ENCODE measurements at places on chromosomes 2 and 18. TPM values are rescaled to one million over a fixed set of nuclear protein-coding genes. Genes with fewer than 3 reads are reported as not detected.

- H3K4me1 ChIP-seq, result no peaks in the 10 kb centered on the region
- H3K36me3 ChIP-seq, result no peaks in the 10 kb centered on the region
- peak; percentile 88 for DNase-seq
- H3K27me3 ChIP-seq, result no peaks in the 10 kb centered on the region
These were observed 59.9 kb downstream of the SUMO1 start for GRCh38 chr2:202178346-202178958.

DNA sequence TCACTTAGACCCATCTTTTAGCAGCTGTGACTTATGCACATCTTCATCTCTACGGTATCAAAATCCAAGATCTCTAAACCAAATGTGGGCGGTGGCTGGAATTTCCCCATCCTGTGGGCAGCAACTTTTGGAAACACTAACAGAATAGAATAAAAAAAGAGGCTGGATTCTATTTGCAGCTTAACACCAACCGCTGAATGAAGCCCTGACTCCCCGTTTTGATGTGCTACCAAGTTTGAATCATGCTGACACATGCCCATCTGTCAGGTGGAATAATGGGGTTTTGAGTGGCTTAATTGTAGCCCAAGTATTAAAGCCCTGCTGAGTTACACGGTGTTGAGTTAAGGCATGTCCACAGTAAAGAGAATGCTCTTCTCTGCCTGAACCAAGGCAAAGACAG, 165.2 kb downstream of the MTCL1 start:
- H3K4me1 ChIP-seq, result peaks cover 6% of the 10 kb centered on the region
- H3K4me3 ChIP-seq, result no peak overlapping the region

GRCh38 chr18:55116863-55117262, 157.6 kb upstream of the CCDC68 start:
- H3K36me3 ChIP-seq, result no peaks in the 10 kb centered on the region
- no peak overlapping the region for H3K27ac ChIP-seq
- H3K27me3 ChIP-seq, result no peaks in the 10 kb centered on the region
- H3K4me3 ChIP-seq, result no peak overlapping the region

- no peak overlapping the region for H3K27ac ChIP-seq
- H3K4me3 ChIP-seq, result no peak overlapping the region
- no peaks in the 10 kb centered on the region for H3K36me3 ChIP-seq
- peaks cover 13% of the 10 kb centered on the region for H3K4me1 ChIP-seq
- H3K27me3 ChIP-seq, result no peaks in the 10 kb centered on the region
- DNase-seq, result peak; percentile 39
These were observed 21.0 kb downstream of the INPP4A start for GRCh38 chr2:98465456-98466226.

DNA sequence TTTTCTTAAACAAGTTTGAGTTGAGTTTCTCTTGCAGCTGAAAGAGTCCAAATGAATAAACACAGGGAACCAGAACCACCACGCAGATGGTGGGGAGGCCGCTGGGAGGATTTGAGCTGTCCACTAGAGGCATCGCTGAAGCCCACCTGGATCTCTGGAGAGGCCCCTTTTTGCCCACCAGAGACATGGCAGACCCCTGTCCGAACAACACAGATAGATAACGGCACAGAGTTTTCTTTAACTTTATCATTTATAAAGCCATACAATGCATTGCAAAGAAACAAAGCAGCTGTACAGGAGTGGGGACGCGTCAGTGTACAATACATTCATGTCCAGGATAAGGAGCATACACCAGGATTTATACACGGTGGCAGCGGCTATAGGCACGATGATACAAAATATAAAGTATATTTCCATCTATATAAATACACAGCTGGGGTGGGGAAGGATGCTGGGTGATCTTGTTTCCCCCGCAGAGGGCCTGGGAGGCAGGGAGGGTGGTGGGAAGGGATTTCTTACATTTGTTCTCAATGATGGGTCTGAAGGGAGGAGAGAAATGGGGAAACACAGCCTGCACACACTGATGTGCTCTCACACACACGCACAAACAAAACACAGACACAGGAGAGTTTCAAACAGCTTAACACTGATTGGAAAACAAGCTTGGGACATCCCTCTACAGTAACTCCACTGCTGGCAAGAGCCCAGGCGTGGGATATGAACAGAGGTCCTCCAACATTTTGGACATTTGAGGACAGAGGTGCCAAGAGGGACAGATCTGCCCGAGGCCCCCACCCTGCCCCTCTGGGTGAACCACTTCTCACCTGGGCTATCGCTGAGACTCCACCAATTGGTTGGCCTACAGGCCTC, 203.0 kb downstream of the TNS1 start:
- DNase-seq, result no peak
- no peaks in the 10 kb centered on the region for H3K4me1 ChIP-seq
- no peaks in the 10 kb centered on the region for H3K27me3 ChIP-seq
- H3K36me3 ChIP-seq, result no peaks in the 10 kb centered on the region
- no peak overlapping the region for H3K27ac ChIP-seq

DNA sequence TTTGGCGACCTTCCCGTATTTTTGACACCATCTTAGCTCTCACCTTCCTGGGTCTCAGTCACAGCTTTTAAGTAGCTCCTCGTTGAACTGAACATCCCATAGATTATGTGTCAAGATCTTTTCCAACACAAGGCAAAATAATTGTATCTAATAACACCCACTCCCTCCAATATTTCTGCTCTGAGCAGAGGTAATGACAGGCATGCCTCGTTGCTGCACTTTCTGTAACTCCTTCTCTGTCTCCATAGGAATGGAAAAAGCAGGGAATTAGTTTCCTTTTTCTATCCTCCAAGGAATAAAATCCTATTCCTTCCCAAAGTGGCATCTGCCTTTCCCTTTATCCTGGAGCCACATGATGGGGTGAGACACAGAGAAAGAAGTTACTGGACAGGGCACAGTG, 174.0 kb upstream of the CDH20 start:
- no peak overlapping the region for H3K4me3 ChIP-seq
- H3K4me1 ChIP-seq, result no peaks in the 10 kb centered on the region
- H3K36me3 ChIP-seq, result no peaks in the 10 kb centered on the region
- H3K27ac ChIP-seq, result no peak overlapping the region

DNA sequence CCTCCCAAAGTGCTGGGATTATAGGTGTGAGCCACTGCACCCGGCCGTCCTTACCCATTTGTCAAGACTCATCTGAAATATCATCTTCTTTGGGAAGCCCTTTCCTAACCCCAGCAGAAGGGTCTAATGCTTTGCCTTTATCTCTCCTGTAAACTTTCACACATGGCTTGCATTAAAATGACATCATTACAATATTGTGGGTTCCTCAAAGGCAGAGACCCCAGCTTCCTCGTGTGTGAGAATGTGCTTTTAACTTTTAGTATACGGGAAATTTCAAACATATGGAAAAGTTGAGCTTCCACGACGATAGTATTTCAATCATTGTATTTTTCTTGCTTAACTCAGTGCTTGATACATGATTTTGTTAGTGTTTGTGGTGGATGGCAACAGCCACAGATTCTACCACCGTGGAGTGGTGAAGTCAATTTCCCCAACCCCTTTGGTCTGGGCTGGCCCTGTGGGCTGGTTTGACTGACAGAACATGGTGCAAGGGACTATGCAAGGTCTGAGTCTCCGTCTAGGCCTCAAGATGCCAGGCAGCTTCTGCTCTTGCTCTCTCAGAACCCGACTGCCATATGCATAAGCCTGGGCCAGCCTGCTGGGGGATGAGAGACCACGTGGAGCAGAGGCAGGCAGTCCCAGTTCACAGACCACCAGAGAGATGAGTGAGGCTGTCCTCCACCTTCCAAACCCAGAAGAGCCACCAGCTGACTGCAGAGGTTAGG, 39.9 kb downstream of the NGEF start:
- DNase-seq, result no peak
- H3K27ac ChIP-seq, result no peak overlapping the region
- H3K4me3 ChIP-seq, result no peak overlapping the region
- H3K4me1 ChIP-seq, result no peaks in the 10 kb centered on the region
- H3K36me3 ChIP-seq, result no peaks in the 10 kb centered on the region

- no peaks in the 10 kb centered on the region for H3K4me1 ChIP-seq
- peak; percentile 38 for DNase-seq
- no peak overlapping the region for H3K4me3 ChIP-seq
- H3K36me3 ChIP-seq, result no peaks in the 10 kb centered on the region
- no peaks in the 10 kb centered on the region for H3K27me3 ChIP-seq
- H3K27ac ChIP-seq, result no peak overlapping the region
These were observed 192.4 kb upstream of the LRP1B start for GRCh38 chr2:142323206-142323605.

DNA sequence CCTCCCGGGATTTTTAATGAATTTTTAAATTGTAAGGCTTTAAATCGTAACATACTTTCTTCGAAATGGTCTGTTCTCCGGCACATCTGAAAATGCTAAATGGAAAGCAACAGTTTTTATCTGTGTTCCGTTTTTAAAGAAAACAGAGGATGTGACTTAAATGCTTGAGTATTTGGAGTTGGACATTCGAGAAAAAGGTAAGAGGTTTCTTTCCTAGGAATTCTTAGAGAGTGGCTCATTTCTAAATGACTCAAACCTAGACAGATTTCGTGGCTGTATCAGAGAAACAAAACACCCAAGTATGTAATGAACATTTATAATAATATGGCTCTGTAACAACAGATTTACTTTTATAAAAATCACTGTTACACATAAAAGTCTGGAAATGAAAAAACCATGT, 177.6 kb upstream of the CCDC68 start:
- peaks cover 5% of the 10 kb centered on the region for H3K4me1 ChIP-seq
- peak; percentile 53 for DNase-seq
- H3K36me3 ChIP-seq, result no peaks in the 10 kb centered on the region
- H3K4me3 ChIP-seq, result no peak overlapping the region
- peaks cover 3% of the 10 kb centered on the region for H3K27me3 ChIP-seq

DNA sequence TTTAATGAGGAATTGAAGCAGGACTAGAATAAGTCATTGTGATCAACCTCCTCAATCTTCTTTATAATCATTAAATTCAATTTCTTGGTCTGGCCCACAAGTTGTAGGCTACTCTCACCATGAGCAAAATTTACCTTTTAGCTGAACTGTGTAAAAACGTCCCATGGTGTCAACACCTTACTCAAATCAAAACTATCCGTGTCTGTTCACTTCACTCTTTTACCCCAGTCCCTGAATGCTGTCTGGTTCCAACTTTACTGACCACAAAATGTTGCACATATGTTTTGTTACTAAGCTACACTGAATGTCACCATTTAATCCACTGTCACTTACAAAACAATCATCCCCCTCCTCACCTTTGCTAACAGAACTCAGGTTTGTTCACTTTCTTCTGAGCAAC, 951.6 kb upstream of the SLC39A10 start:
- peaks cover 6% of the 10 kb centered on the region for H3K4me1 ChIP-seq
- H3K27ac ChIP-seq, result no peak overlapping the region

DNA sequence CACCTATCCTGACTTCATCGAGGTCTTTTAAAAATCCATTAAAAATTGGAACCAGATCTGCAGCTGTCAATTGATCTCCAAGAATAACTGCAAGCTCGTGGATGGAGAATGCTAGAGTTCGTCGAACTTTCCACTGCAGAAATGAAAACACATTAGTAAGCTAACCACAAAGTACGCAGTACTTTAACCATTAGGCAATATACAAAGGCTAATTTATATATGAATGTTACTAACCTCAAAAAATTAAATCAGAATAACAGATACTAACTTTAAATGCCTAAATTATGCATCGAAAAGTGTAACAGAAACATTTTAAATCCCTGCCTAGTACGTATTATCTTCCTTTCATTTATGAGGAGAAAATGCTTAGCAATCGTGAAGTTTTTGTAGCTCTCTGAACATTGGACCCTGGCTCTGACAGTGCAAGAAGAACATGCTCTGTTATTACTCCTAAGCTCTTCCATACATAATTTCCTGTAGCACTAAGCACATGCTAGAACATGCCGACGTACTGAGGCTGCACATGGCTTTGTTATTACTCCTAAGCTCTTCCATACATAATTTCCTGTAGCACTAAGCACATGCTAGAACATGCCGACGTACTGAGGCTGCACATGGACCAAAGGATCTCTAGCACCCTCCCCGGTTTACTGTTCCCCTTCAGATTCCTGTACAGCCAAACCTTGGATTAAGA, 57.0 kb downstream of the PPP4R1 start:
- no peak overlapping the region for H3K4me3 ChIP-seq
- peaks cover 74% of the 10 kb centered on the region for H3K36me3 ChIP-seq
- no peaks in the 10 kb centered on the region for H3K4me1 ChIP-seq
- no peaks in the 10 kb centered on the region for H3K27me3 ChIP-seq
- no peak for DNase-seq

- H3K36me3 ChIP-seq, result no peaks in the 10 kb centered on the region
- 0 out of 2 replicates have a peak, but pooled peaks cover 3% of the 10 kb centered on the region for H3K4me1 ChIP-seq
- no peak for DNase-seq
- H3K27ac ChIP-seq, result no peak overlapping the region
- H3K4me3 ChIP-seq, result no peak overlapping the region
These were observed 391.6 kb upstream of the SYT4 start for GRCh38 chr18:43668866-43669265.

GRCh38 chr18:31941010-31941809, 1.7 kb downstream of the TRAPPC8 start:
- H3K4me3 ChIP-seq, result peak overlapping the region; percentile 87
- H3K36me3 ChIP-seq, result no peaks in the 10 kb centered on the region

- H3K27ac ChIP-seq, result no peak overlapping the region
- H3K27me3 ChIP-seq, result peaks cover 3% of the 10 kb centered on the region
- H3K4me1 ChIP-seq, result no peaks in the 10 kb centered on the region
These were observed 144.4 kb downstream of the PIEZO2 start for GRCh38 chr18:11004951-11005350.

GRCh38 chr2:44981714-44982108, 27.5 kb downstream of the SIX2 start:
- H3K4me3 ChIP-seq, result no peak overlapping the region
- H3K4me1 ChIP-seq, result peaks cover 6% of the 10 kb centered on the region
- H3K27me3 ChIP-seq, result no peaks in the 10 kb centered on the region

DNA sequence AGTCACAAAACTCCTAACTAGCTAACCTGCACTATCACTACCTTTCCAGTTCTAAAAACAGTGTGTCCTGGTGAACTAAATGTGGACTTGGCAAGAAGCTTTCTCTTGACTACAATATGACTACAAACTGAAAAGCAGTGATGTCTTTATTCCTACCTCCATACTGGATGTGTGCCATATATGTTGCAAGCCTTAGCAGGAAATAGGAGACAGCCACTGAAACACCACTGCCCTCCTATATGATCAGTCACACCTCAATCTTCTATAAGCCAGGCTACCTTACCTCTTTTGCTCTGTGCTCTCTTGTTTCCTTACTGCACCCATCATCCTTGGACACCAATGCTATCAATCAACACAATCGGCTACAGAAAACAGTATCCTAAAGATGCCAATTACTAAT, 34.1 kb downstream of the SS18 start:
- no peaks in the 10 kb centered on the region for H3K27me3 ChIP-seq
- no peak overlapping the region for H3K4me3 ChIP-seq
- DNase-seq, result no peak
- H3K36me3 ChIP-seq, result peaks cover 37% of the 10 kb centered on the region
- no peaks in the 10 kb centered on the region for H3K4me1 ChIP-seq
- H3K27ac ChIP-seq, result no peak overlapping the region

- no peak overlapping the region for H3K27ac ChIP-seq
- no peaks in the 10 kb centered on the region for H3K27me3 ChIP-seq
- no peaks in the 10 kb centered on the region for H3K4me1 ChIP-seq
- no peak for DNase-seq
- H3K36me3 ChIP-seq, result peaks cover 49% of the 10 kb centered on the region
These were observed 3.5 kb upstream of the STPG4 start for GRCh38 chr2:47158576-47158975.

- no peaks in the 10 kb centered on the region for H3K27me3 ChIP-seq
- no peak for DNase-seq
- no peak overlapping the region for H3K27ac ChIP-seq
- no peaks in the 10 kb centered on the region for H3K36me3 ChIP-seq
- peaks cover 47% of the 10 kb centered on the region for H3K4me1 ChIP-seq
These were observed 68.7 kb downstream of the CDH2 start for GRCh38 chr18:28108254-28108653.

Gene SERPINB11
- total RNA-seq, result not detected

Gene UGT1A3
- not detected for total RNA-seq

Gene ADCYAP1
- 0.36 TPM for total RNA-seq

Gene ASXL3
- not detected for total RNA-seq

Gene PLA2R1
- total RNA-seq, result 3.4 TPM

Gene ING5
- total RNA-seq, result 30.2 TPM

Gene LHCGR
- not detected for total RNA-seq

Gene ZNF892
- total RNA-seq, result not detected

Gene UGT1A8
- total RNA-seq, result 0.46 TPM

Gene ID2
- 92.1 TPM for total RNA-seq

All from PC-3 (cell line).